ENCODE measurements at places on chromosomes 12 and 14.
A peak's percentile ranks its signal among the peaks of the same experiment; 100 is the strongest.

DNA sequence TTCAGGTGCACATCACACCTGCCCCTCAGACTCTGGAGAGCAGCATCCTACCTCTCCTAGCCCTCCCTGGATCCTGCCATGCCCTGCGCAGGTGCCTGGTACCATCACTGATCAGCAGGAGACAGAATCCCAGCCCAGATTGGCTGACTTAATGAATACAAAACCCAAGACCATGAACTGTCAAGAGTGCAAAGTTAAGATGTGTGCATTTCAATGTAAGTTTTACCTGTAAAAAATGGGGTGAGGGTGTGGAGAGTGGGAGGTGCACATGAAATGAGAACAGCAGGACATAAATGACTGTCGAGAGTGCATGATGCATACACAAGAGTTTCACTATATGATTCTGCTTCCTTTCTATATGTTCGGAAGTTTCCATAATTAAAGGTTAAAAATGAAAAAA, 57.9 kb upstream of the GPR68 start:
- no peak for DNase-seq

DNA sequence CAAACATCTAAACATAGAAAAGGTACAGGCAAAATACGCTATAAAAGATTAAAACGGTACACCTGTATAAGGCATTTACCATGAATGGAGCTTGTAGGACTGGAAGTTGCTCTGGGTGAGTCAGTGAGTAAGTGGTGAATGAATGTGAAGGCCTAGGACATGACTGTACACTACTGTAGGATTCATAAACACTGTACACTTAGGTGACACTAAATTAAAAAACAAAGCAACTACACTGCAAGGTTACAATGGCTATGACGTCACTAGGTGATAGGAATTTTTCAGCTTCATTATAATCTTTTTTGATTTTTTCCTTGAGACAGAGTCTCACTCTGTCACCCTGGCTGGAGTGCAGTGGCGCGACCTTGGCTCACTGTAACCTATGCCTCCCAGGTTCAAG, 269.2 kb downstream of the KSR2 start:
- no peak for DNase-seq

GRCh38 chr12:6376079-6376869, 911 bp upstream of the SCNN1A start:
- DNase-seq, result no peak

DNA sequence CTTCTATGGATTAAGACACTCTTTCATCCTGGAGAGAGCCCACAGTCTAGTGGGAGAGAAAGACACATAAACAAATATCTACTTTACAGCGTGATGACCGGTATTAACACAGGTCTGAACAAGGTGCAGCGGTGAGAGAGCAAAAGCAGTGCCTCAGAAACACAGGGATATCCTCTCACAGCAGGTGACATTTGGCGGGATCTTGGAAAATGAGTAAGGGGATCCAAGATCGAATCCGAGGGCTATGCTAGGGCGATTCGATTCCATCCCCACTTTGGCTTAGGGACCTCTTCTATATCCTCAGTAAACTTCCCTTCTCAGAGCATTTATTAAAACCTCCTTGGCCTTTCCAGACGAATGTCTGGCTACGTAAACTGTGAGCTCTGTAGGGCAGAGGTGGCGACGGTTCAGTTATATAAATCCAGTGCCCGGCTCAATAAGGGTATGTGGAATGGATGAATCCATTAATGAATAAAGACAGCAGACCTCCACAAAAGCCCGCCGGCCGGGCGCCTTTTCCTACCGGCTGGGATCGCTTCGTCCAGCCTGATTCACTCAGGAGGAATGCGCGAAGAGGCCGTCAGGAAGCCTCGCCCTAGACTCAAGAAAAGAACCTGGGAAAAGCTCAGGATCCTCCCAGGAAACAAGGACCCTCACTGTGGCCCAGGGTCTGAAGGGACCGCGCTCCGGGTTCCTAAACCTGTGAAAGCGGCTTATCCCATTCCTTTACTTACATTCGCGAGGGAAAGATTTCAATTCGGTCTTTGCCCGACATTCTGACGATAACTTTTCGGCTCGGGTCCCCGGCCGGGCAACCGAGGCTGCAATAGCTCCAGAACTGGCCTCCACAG, 455 bp downstream of the ATP6V1D start:
- DNase-seq, result no peak

GRCh38 chr14:102231476-102232347, 73.3 kb downstream of the MOK start:
- no peak for DNase-seq

- DNase-seq, result no peak
Observed at GRCh38 chr12:105334582-105334981, 4.1 kb downstream of the C12orf75 start.

DNA sequence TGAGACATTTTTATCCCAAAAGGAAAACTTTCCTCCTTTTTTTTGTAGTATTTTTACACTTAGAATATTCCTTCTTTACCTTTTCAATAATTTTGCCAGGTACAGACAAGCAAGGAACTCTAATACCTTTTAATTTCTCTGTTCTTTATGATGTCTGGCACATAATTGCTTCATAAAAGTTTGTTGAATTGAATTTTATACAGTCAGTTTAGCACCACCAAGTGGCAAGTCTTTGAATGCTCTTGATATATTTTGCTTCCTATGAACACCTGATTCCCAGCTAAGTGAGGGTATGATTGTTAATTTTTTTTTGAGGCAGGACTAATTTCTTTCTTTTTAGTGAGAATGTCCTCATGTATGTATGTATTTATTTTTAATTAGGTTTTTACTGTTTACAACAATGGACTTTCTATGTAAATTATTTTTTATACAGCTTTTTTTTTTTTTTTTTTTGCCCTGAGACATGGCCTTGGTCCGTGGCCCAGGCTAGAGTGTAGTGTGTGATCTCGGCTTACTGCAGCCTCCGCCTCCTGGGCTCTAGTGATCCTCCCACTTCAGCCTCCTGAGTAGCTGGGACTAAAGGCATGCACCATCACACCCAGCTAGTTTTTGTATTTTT, 6.9 kb downstream of the TBC1D15 start:
- DNase-seq, result no peak

- DNase-seq, result no peak
Observed at GRCh38 chr12:28340261-28341045, 150.2 kb downstream of the CCDC91 start.

DNA sequence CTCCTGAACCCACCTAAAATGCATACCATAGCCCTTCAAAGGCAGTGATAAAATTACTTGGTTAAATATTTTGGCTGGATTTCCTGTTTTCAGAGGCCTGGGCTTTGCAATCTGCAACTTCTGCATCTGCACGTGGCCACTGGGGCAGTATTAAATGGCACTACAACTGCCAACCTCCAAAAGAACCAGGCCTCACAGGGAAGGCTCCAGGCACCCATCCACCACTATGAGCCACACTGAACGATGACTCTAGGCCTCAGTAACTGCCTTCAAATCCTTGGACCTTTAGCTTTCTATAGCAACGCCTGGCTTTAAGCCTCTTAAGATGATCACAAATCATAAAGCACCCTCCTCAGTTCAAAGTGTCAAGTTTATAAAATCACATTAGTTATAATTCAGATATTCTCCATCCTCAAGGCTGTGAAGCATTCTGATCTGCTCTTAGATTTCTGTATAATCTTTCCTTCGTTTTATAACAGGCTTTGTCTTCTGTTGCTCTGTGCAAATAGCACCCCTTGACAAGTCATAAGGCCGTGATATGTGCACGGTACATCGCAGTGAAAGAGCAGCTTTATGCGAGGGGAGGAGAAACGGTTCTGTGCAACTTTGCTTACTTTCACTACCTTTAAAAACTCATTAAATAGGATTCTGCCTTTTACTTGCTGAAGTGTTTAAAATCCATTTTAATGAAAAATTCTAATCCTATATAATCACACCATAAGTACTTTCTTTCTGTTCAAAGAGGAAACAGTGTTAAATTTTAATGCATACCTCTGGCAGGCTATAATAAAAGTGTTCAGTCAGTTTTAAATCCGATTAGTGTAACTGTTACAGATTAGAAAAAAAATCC, 196.4 kb upstream of the G2E3 start:
- no peak for DNase-seq

DNA sequence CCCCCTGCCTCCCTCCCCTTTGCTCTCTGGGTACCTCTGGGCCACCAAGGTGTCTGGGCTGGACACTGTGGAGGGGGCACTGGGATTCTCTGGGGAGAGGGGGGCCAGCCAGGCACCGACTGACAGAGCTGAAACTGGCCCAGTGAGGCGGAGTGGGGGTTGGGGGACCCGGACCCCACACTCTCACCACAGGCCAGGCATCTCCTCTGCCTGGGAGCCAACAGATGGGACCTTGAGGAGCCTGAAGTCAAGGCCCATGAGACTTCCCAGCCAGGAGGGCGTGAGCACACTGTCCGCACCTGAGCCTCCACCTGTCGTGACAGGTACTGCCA, 39.8 kb upstream of the PPP1R13B start:
- DNase-seq, result no peak

- no peak for DNase-seq
Observed at GRCh38 chr14:51014086-51014485, 69.8 kb upstream of the PYGL start.

DNA sequence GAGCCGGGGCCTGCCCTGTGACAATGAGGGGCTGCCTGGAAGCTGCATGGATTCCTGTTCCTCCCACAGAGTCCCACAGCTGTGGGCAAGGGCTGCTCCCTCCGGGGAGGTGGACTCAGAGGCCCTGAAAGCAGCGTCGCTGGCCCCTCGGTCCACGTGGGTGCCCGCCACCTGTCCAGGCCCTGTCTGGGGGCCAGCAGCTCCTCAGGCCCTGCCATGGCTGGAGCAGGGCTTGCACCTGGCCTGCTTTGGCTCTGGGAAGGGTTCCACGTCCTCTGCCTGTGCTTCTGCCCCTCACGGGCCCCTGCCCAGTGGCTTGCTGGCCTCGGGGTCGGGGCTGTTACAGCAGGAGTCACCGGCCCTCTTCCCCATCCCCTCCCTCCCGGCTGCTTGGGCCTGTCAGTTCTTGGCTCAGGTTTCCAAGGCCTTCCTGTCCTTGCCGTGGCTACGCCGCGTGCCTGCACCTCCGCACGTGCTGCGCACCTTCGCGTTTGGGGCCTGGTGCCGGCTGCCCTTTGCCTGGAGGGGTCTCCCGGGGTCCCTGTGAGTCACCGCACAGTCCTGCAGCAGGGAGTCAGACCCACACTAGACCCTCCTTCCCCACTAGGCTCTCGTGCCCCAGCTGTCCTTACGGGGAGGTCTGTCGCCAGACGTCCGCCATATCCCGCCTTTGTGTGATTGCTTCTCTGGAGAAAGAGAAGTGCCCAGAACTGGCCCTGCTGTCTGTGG, 5.8 kb downstream of the FBRSL1 start:
- DNase-seq, result no peak

DNA sequence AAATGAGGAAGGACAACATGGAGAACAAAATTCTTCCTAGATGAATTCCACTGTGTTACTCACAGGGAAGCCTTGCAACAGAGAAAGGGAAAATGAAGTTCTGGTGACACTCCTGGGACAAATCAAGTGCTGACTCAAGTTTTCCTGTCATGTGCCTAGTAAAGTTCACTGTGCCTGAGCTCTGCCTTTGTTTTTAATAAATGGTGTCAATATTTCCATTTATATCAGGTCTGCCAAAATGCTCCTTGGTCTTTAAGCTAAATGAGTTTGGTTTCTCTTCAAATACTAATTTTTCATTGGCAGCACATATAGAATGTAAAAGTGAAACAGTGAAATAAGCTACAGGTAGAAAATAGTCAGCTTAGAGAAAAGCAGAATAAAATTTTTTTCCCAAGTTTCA, 33.0 kb downstream of the HIGD1C start:
- no peak for DNase-seq

DNA sequence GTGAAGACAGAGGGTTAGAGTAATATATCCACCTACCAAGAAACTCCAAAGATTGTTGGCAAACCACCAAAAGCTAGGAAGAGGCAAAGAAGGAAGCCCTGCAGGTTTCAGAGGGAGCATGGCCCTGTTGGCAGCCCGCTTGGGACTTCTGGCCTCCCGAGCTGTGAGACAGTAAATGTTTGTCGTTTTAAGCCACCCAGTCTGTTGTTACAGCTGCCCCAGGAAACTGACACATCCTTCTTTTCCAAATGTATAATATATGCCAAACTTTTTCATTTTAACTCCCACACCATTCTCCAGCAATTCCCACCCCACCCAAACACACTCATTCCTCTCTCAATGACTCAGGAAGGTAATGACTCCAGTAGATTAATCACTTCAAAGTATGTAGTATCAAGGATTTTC, 74.0 kb downstream of the RPS29 start:
- no peak for DNase-seq

DNA sequence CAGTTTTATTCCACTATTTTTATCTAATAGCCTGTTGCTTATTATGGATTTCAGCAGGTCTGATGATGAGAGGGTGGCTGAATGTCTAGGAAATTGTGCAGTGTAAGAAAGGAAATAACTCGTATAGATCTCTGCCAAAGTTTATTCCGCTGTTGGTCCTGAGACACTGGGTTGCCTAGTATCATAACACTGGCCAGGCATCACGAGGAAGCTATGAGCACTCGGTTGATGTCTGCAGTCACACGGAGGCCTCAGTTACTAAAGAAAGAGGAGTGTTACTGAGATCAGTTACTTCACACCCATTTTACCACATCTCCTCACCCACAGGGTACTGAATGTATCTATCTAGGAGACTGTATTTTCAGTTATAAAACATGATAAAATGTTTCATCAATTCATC, 21.9 kb downstream of the BHLHE41 start:
- no peak for DNase-seq

GRCh38 chr12:50157259-50157658, 9.9 kb downstream of the CERS5 start:
- DNase-seq, result no peak

GRCh38 chr12:39277416-39277815, 165.5 kb downstream of the KIF21A start:
- no peak for DNase-seq

DNA sequence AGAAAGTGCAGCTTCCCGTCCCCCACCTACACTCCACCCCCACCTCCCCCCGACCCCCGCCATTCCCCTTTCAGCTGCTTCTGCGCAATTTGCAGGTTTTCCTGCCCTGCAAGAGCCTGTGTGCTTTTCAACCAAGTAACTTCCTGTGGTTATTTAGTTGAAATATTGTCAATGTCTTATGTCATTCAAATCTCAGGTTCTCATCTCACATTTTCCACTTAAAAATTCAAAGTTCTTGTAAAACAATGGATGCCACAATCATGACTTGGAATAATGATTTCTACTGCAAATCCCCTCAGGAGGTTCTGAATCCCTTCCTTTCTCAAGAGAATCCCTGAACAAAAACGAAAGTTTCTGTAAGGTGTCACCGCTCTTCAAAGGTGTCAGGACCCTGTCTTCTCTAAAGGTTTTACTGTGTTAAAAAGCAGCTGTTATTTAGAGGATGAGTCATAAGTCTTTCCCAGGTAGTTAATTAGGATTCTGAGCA, 31.6 kb downstream of the WBP11 start:
- no peak for DNase-seq

- peak; percentile 51 for DNase-seq
Observed at GRCh38 chr12:132506328-132507160, 16.6 kb downstream of the FBRSL1 start.

DNA sequence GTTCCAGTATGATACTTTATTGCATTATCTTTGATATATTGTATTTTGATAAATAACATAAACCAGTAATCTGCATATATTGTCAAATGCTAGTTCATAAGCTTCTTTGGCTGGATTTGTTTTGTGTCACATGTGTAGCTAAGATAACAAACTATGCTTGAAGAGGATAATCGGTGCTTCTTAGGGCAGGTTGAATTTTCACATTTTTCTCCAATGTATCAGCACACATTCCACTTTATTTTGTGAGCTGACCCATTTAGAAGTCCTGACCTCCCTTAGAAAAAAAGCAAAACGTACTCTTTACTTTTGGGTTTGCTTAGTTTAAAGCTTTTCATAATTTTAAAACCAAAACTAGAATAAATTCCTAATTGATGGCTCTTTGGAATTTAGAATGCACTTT, 277.7 kb upstream of the DDHD1 start:
- DNase-seq, result no peak
